EH (cell line): ENCODE measurements at places on chromosomes 16 and 17.
A peak's percentile ranks its signal among the peaks of the same experiment; 100 is the strongest.

DNA sequence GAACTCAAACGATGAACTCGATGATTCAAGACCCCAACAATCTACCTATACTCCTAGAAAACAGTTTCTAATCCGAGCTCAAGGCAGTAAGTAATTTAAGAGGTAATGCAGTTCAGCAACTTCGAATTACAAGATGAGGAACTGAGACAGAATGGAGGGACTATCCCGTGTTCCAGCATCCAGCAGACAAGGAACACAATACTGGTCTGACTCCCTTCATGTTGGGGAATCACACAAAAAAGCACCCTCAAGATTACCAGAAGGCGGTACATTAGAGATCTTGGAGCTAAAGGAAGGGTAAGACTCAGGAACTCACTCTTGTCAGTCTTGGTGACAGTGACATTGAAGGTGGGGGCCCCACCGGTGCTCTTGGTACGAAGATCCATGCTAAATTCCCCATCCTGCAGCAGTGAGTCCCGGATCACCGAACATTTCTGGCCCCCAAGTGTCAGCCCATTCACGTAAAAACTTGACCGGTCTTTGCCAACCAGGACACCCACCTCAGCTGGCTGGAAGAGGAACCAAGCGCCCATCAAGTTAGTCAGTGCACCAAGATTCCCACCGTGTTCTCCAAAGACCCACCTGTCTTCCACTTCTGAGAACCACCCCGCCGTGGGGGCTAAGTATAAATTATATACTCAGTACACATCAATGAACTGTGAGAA is 1.9 kb downstream of the PFN1 start:
- no peak for DNase-seq

DNA sequence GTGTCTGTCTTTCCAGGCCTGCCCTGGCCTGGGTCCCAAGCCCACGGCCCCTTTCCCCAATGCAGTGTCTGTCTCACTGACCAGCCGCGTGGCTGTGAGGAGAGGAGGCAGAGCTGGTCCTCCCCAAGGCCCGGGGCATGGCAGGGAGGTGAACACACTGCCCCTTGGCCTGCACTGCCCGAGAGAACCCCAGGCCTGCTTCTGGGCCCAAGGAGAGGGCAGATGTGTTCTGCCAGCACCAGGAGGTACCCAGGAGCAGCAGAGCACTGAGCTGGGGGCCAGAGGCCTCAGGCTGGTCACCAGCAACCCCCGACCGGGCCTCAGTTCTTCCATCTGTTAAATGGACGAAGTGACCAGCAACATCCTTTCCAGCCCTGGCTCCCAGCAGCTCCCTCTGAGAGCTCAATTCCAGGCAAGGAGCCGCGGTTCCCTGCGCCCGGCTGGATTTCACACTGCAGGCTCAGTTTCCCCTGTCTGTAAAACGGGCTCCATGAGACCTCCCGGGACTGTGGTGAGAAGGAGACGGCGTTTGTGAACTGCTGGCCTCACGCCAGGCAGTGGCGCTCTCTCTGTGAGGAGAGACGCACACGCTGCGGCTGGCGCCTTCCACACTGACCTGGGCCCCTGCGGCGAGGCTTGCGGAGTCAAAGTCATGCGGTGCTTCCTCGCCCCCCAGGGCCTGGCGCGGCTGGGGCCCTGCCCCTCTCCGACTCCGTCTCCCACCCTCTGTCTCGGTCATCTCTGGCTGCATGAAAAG is 8.1 kb upstream of the ZFPM1 start:
- DNase-seq = peak; percentile 35

DNA sequence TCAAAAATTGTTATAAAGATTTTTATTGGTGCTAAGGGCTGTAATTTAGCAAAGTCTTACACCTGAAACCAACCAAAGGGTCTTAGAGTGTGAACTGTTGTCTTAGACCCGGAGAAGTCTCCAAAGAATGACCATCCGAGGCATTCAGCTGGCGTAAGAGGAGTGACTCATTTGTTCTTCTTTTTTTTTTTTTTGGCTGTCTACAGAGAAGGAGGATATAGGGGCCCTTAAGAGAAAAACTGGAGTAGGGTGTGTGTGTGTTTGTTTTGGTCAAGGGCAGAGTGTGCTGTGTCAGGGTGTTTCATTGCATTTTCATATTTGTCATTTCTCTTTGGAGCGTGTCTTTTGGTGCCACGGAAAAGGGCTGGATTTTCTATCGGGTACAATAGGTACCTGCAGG is 508.0 kb downstream of the WWOX start:
- DNase-seq = no peak

GRCh38 chr16:1258225-1258600 is 2.3 kb downstream of the TPSD1 start:
- no peak for DNase-seq

- no peak for DNase-seq
These were observed 7.3 kb downstream of the BRIP1 start for GRCh38 chr17:61856035-61856434.
